Small intestine (tissue), 16 donors: ENCODE measurements at places on chromosomes 13 and 19. TPM values are rescaled to one million over a fixed set of nuclear protein-coding genes. Genes with fewer than 3 reads are reported as not detected.

The PNMA8B gene
- not detected for polyA plus RNA-seq

The GNA15 gene
- 0.67 TPM for polyA plus RNA-seq

The SPART gene
- 55.3 TPM for polyA plus RNA-seq

The ARRDC5 gene
- not detected for polyA plus RNA-seq

The MBD3L3 gene
- not detected for polyA plus RNA-seq

The KIR2DL3 gene
- not detected for polyA plus RNA-seq

The EFNA2 gene
- polyA plus RNA-seq: 17.7 TPM

- H3K27me3 ChIP-seq: no peaks in the 10 kb centered on the region
- no peak for DNase-seq
- no peak overlapping the region for H3K27ac ChIP-seq
- H3K4me1 ChIP-seq: no peaks in the 10 kb centered on the region
- H3K4me3 ChIP-seq: no peak overlapping the region
Observed at GRCh38 chr13:47959468-47960247, 41.4 kb downstream of the SUCLA2 start.

DNA sequence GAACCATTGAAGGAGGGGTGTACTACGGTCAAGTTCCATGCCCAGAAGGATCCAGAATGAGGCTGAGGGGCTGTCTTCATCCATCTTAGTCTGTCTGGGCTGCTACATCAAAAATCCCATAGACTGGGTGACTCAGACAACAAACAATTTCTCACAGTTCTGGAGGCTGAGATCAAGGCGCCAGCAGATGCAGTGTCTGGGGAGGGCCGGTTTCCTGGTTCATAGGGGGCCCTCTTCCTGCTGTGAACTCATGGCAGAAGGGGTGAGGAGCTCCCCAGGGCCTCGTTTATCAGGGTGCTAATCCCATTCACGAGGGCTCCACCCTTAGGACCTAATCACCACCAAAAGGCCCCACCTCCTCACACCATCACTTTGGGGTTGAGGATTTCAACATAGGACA lies 14.7 kb upstream of the KCTD15 start:
- no peak overlapping the region for H3K4me3 ChIP-seq
- H3K27ac ChIP-seq: no peak overlapping the region
- peaks cover 21% of the 10 kb centered on the region for H3K27me3 ChIP-seq
- H3K4me1 ChIP-seq: peaks cover 9% of the 10 kb centered on the region
- no peak for DNase-seq
- no peaks in the 10 kb centered on the region for H3K36me3 ChIP-seq

GRCh38 chr13:37175996-37176395 lies 70.5 kb upstream of the CSNK1A1L start:
- no peak for DNase-seq
- no peaks in the 10 kb centered on the region for H3K27me3 ChIP-seq
- H3K36me3 ChIP-seq: no peaks in the 10 kb centered on the region
- no peak overlapping the region for H3K4me3 ChIP-seq
- no peaks in the 10 kb centered on the region for H3K4me1 ChIP-seq
- H3K27ac ChIP-seq: peak overlapping the region; percentile 16

- H3K4me3 ChIP-seq: no peak overlapping the region
- peaks cover 2% of the 10 kb centered on the region for H3K27me3 ChIP-seq
- no peaks in the 10 kb centered on the region for H3K36me3 ChIP-seq
- H3K4me1 ChIP-seq: no peaks in the 10 kb centered on the region
- H3K27ac ChIP-seq: peak overlapping the region; percentile 85
Observed at GRCh38 chr19:35240327-35240726, 8.5 kb upstream of the LSR start.

DNA sequence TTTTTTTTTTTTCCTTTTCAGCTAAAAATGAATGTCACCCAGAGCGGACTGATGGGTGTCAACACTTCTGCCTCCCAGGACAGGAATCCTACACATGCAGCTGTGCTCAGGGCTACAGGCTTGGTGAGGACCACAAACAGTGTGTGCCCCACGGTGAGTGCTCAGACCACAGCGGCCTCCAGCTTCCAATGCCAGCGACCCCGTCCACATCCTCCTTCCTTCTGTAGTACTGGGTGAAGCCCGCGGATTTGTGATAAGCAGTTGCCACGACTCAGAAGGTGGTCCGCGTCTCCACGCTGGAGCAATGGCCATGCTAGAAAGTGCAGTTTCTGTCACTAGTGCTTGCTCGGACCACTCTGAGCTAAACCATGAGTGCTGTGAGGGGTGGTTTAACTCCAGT lies 6.0 kb downstream of the PROZ start:
- no peak for DNase-seq
- H3K4me1 ChIP-seq: no peaks in the 10 kb centered on the region
- H3K27me3 ChIP-seq: peaks cover 22% of the 10 kb centered on the region
- no peak overlapping the region for H3K4me3 ChIP-seq

- H3K36me3 ChIP-seq: no peaks in the 10 kb centered on the region
- no peak overlapping the region for H3K4me3 ChIP-seq
- H3K27me3 ChIP-seq: no peaks in the 10 kb centered on the region
- peak; percentile 4 for DNase-seq
- no peaks in the 10 kb centered on the region for H3K4me1 ChIP-seq
- H3K27ac ChIP-seq: no peak overlapping the region
Observed at GRCh38 chr13:98345107-98345935, 168.3 kb upstream of the RNF113B start.

- no peak overlapping the region for H3K27ac ChIP-seq
- no peaks in the 10 kb centered on the region for H3K36me3 ChIP-seq
- H3K4me3 ChIP-seq: no peak overlapping the region
- H3K27me3 ChIP-seq: no peaks in the 10 kb centered on the region
- DNase-seq: peak; percentile 55
Observed at GRCh38 chr19:13441810-13442512, 64.3 kb downstream of the CACNA1A start.

- H3K27ac ChIP-seq: peak overlapping the region; percentile 6
- H3K36me3 ChIP-seq: no peaks in the 10 kb centered on the region
- DNase-seq: no peak
- no peaks in the 10 kb centered on the region for H3K4me1 ChIP-seq
- H3K27me3 ChIP-seq: no peaks in the 10 kb centered on the region
- H3K4me3 ChIP-seq: no peak overlapping the region
Observed at GRCh38 chr13:30845297-30846214, 60.5 kb upstream of the MEDAG start.

DNA sequence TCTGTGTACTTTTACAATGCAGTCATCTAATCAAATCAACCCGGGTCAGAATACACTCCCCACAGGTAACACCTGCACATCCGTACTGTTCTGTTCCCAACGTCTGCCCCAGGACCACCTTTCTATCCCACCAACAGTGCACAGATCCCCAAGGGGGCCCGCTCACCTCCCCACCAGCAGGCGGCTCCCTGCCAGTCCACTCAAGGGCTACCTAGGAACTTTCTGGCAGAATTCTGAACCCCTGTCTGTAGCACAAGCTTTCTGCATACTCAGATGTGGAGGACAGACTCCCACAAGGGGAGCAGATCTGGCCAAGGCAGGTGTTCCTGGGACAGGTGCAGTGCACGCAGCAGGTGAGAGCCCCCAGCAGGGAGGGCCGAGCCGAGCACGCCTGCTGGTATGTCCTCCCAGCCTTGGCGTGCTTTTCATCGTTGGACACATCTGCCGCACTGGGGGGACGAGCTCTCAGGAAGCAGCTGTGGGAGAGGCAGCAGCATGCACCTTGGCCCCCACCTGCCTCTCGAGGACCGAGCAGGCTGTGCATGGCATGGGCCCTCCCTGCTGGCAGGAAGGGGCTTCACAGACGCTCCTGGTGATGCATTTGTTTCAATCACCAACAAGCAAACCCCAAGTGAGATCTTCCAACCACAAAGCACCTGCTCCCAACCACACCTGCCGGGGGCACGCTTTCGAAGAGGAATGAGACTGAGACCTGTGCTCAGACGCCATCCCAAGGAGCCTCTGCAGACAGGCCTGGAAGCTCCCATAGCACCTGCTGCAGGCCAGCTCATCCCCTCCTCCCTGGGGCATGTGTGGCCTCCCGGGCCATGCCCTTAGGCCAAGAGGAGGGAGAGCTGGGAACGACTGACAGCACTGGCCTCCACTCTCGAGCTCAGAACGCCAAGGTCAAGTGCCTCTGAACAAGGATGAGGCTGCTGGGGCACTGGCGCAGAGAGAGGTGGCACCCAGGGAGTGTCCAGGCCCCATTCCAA lies 35.9 kb downstream of the RAB20 start:
- peaks cover 3% of the 10 kb centered on the region for H3K36me3 ChIP-seq
- H3K27me3 ChIP-seq: no peaks in the 10 kb centered on the region
- H3K4me1 ChIP-seq: peaks cover 61% of the 10 kb centered on the region
- peak overlapping the region; percentile 86 for H3K27ac ChIP-seq

DNA sequence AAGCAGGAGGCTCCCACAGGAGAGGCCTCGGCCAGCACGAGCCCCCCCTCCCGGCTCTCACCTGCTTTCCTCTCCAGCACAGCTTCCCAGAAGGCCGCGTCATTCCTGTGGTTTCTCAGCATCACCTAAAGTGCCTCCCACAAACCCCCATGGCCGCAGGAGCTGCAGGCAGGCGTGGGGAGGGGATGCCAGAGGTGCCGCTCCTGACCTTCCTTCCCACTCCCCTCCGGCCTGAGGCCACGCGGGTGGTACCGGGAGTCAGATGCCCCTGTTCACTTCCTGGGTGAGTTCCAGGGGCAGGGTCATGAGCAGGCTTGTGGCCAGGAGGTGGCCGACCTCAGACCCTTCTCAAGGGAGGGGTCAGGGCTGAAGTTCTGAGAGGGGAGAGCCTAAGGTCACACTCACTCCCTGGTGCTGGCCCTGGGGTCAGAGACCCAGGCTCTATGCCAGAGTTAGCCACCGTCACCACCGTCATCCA lies 14.4 kb upstream of the NPAS1 start:
- DNase-seq: no peak
- peaks cover 11% of the 10 kb centered on the region for H3K36me3 ChIP-seq
- no peak overlapping the region for H3K4me3 ChIP-seq
- no peaks in the 10 kb centered on the region for H3K27me3 ChIP-seq
- H3K27ac ChIP-seq: no peak overlapping the region

DNA sequence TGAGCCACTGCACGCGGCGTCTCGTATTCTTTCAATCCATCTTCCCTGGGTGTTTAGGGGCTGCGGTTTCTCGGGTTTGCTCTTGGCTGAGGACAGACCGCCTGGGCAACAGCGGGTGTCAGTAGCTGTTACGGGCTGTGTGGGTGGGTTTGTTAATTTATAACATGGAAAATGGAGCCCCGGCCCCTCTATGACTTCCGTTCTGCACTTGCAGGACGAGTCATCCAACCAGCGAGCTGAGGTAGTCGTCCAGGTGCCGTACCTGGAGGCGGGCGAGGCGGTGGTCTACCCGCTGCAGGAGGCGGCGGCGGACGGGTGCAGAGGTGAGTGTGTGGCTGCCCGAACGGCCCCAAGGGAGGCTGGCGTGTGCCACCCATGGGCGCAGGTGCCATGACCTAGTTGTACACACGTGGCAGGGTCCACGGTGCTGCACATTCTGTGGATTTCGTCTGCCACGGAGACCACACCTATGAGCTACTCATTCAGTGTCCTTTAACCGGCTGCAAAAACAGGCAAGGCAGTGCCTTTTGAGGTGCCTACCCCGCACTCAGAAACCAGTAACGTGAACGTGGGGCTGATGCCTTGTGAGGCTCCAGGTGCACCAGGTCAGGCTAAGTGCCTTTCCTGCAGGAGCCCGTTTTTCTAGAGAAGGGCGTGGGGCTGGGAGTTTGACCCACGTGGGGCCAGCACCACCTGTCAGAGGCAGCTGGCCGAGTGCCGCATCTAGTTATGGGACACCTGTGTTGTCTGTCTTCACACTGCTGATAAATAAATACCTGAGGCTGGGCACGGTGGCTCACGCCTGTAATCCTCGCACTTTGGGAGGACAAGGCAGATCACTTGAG lies 10.9 kb downstream of the POLR2E start:
- H3K27ac ChIP-seq: no peak overlapping the region
- no peaks in the 10 kb centered on the region for H3K4me1 ChIP-seq
- H3K36me3 ChIP-seq: peaks cover 57% of the 10 kb centered on the region

- H3K4me3 ChIP-seq: no peak overlapping the region
- H3K27me3 ChIP-seq: no peaks in the 10 kb centered on the region
- H3K4me1 ChIP-seq: no peaks in the 10 kb centered on the region
- H3K36me3 ChIP-seq: no peaks in the 10 kb centered on the region
- H3K27ac ChIP-seq: no peak overlapping the region
- DNase-seq: no peak
Observed at GRCh38 chr13:102212729-102213128, 189.1 kb downstream of the FGF14 start.

DNA sequence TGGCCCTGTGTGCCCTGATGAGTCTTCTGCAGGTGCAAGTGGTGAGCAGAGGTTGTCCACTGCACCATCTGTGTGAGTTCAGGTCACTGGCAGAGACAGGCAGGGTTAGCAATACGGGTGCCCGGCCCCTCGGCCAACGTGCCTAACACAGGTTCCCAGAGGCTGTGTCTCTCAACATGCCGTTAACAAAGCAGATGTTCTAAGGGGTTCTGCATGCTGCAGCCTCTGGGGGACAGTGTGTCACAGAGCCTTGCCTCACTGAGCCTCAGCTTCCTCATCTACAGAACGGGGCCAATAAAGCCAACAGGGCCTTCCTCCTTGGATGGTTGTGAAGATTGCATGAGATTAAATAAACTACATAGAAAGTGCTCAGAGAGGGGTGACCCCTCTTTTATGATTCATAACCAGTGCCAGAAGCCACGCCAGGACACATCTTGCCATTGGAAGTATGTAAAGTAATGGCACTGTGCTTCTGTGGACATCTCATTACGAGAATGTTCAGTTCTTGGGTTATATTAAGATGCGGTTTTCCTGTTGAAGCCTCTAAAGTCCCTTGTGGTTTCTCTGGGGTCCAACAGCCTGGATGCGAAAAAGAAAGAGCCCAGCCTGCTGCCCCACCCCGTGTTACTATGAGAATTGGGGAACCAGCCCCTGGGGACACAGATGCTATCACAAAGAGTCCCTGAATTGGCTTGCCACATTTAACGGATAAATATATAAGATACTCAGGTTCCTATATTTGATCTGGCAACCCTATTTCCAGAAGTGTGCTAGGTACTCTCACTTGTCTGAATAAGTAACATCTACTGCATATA lies 11.2 kb upstream of the ARHGEF18 start:
- no peak overlapping the region for H3K27ac ChIP-seq
- no peak overlapping the region for H3K4me3 ChIP-seq
- DNase-seq: no peak

DNA sequence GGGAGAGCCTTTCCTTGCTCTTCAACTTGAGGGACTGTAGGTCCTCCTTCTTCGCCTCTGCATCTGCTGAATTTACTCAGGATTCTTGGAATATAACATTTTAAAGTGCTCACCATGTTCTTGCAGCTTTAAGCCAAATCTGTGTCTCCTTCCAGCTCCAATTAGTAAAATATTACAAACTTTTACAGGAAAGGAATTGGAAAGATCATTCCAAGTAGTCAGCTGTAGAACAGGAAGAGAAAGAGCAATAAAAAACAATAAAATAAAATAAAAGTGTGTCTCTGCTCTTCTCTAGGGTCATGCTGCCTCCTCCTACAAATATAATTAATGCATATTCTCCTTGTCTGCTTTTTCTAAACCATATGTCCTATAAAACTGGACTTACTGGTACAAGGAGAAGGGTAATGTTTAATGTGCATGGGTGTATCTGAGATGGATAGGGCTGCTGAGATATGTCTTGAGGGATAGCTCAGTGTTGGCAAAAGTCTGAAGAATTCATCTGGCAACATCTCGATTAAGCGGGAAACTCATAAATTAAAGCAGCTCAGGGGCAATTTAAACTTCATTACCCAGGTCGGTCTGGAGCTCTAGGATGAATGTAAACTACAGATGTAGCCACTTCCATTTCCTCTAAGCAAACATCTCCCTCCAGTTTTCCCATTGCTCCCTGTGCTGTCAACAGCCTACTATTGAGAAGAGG lies 25.0 kb downstream of the ENOX1 start:
- no peaks in the 10 kb centered on the region for H3K27me3 ChIP-seq
- no peak overlapping the region for H3K27ac ChIP-seq
- DNase-seq: no peak
- H3K4me3 ChIP-seq: no peak overlapping the region
- no peaks in the 10 kb centered on the region for H3K36me3 ChIP-seq
- H3K4me1 ChIP-seq: no peaks in the 10 kb centered on the region
